ENCODE measurements at places on chromosomes 13 and 19.
A peak's percentile ranks its signal among the peaks of the same experiment; 100 is the strongest.

DNA sequence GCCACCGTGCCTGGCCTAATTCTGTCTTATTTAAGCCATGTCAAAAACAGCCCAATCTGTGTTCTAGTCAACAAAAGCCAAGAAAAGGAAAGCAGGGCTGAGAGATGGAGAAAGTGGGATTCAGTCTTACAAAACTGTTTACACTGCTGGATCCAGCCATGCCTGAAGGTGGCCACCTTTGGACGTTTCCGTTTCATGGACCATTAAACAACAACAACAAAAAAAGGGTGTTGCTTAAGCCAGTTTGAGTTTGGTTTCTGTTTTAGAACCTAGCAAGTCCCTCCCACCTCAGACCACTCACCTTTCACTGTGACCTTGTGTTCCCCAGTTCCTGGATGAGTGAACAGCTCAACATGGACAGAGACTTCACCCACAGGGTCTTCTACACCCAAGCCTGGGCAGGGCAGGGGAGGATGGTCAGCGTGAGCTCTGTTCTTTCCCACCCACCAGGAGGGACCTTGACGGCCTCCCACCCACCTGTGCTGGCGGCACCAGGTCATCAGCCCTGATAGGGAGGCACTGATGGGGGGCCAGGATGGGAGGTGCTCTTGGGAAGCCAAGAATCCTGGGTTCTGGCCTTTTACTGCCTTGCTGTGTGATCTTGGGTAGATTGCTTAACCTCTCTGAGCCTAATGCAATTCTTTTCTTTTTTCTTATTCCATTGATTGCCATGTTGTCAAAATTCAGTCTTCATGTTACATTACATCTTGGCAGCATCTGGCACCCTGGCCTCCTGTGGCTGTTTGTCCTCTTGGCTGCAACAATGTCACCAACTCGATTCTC lies 56.2 kb downstream of the COLGALT1 start:
- DNase-seq = no peak

GRCh38 chr19:2798158-2798685 lies 12.9 kb downstream of the THOP1 start:
- no peak for DNase-seq

DNA sequence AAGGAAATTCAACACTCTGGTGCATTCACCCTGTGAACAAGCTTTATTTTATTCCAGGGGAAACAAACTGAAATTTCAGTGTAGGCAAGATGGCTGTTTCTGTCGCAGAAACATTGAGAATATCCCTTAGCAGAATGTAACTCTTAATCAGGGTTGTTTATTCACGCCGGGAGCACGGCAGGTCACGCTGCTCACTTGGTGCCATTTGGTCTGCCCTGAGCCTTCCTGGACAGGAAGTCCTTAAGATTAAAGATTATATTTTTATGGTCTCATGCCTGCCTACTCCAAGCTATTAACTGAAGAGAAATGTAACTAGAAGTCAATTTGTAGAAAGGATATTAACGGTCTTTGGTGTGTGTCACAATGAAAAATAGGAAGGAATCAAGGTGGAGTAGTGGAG lies 185.3 kb upstream of the ARGLU1 start:
- DNase-seq = no peak

- no peak for DNase-seq
Observed at GRCh38 chr13:44989941-44990340, 603 bp downstream of the GPALPP1 start.

- no peak for DNase-seq
Observed at GRCh38 chr13:77919246-77919920, 752 bp upstream of the EDNRB start.

- no peak for DNase-seq
Observed at GRCh38 chr13:43694146-43694664, 92.6 kb downstream of the ENOX1 start.

GRCh38 chr13:79686441-79686840 lies 205.5 kb downstream of the NDFIP2 start:
- DNase-seq = no peak

GRCh38 chr19:6828698-6829633 lies 56.5 kb downstream of the VAV1 start:
- no peak for DNase-seq

DNA sequence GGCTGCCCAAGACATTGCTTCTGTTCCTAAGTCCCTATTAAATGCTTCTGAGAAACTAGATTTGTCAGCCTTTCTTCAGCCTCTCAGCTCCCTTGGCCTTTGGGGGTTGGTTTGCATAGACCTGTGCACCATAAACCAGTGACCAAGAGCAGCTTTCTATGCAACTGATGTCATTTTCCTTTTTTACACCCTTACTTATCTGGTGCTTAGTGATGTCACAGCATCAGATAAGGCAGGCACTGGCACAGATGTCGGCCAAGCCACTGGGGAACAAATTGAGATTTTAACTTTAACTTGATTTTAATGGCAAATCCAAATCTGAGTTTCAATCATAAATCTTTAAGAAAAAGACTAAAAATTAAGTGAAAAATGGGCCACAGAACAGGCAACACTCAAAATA lies 59.8 kb downstream of the RUBCNL start:
- no peak for DNase-seq

DNA sequence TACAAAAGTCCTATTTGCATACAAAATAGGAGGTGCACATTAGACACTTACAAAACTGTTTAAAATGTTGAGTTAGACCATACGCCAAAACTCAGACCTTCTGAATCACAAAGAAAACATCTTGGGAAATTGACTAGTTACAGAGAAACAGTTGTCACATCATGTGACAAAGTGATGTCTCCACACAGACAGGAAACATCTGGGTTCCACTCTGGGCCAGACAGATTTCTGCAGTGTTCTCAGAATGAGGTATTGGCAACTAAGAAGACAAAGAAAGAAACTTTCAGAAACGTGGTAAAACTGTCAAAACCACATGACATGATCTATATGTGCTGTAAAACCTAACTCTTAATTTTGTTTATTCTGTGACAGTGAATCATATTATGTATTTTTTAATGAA lies 6.7 kb downstream of the ZNF793 start:
- no peak for DNase-seq

- DNase-seq = no peak
Observed at GRCh38 chr13:52812941-52813340, 35.5 kb downstream of the PCDH8 start.

- DNase-seq = peak; percentile 45
Observed at GRCh38 chr19:57830071-57830602, at the start of gene ZNF587B. Gene ZNF587B (plus strand): TSS chr19:57830299. CDS start chr19:57830529, 230 bp downstream.

DNA sequence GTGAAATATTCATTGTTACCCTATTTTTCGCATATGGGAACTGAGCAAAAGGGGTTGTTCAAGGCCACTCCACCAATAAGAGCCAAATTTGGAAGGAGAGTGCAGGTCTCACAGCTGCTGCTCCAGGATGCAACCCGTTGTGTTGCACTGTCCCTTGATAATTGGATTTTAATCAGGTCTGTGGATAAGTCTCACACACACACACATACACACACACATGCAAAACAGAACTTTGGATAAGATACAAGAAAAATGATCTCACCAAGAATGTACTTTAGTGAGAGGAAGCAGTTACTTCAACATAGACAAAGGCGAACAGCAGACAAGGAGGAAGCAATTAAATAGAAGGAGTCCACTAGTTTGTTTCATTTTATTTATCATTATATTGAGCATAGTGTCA lies 127.3 kb upstream of the EDNRB start:
- DNase-seq = no peak

All from smooth muscle cell of the brain vasculature (primary cell).